ENCODE measurements at places on chromosomes 3 and 15. TPM values are rescaled to one million over a fixed set of nuclear protein-coding genes. Genes with fewer than 3 reads are reported as not detected.

DNA sequence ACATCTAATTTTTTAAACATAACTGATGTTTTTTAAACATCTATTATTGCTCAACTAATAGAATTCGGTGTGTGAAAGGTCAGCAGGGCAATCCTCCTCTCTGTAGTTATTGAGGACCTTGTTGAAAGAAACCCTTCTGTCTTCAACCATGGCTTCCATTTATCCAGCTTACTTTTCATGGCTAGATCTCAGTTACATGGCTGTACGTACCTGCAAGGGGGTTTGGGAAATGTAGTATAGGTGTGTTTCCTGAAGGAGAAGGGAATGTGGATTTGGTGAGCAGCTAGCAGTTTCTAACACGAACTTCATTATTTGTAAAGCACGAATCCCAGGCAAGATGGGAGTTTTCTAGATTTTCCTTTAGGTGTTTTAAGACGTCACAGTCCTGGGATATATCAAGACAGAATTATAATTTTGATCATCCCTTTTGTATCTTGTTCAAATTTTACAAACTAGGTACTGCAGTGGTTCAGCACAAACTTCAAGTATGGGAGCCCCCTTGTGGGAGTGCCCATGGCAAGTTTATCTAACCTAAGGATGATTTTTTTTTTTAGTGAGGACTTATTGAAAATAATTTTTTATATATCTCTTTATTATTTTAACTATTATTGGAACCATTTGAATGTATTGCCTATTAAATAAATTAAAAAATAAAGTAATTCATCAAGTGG, 41.6 kb downstream of the FBXL2 start:
- DNase-seq = no peak

- no peak for DNase-seq
Measured at GRCh38 chr3:18988614-18989229, 159.6 kb upstream of the KCNH8 start.

GRCh38 chr3:120506828-120507774, 56.3 kb upstream of the FSTL1 start:
- DNase-seq = no peak

DNA sequence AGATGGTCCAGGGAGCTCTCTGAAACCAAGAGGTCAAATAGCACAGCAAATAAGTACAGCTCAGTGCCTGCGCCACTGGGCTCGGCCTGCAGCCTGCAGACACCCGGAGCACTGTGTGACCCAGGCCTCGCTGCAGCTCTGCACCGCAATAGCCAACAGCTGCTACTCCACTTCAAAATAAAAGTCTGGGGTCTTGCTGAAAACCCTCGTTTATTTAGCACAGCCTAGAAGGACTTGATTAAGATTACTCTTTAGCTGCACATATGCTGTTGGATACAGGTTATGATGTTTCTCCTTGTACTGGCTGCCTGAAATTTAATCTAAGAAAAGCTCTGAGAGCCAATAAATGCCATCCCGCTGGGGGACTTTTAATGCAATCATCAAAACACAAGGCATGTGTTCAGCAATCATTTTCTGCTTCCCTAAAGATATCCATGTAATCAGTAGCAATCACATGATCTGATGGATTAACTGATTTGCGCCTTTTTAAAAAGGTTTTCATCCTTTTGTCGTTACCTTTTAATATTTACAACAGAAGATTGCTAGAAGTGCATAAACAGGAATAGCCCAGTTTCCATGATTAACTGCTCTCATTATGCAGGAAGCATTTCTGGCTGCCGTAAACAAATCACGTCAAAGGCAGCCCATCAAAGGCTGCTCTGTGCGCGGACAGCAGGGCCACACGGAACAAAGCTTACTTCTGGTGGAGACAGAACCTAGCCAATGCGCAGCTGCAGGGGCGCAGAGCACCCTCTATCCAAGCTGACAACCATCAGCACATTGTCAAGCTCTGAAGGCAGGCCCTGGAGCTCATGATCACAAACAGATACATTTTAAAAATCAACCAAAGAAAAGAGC, 58.8 kb downstream of the CLASP2 start:
- no peak for DNase-seq

- DNase-seq = no peak
Measured at GRCh38 chr3:106255870-106256248, 387.0 kb upstream of the CBLB start.

- DNase-seq = no peak
Measured at GRCh38 chr3:11769704-11770476, 76.8 kb downstream of the TAMM41 start.

Gene TNFAIP8L3
- total RNA-seq = 7.5 TPM

Gene IMP3
- 194 TPM for total RNA-seq

Gene CD276
- total RNA-seq = 23.2 TPM

Gene KNG1
- total RNA-seq = not detected

Gene PPP2R3A
- total RNA-seq = 6.8 TPM

Gene PLA2G4E
- 0.12 TPM for total RNA-seq

Gene CRYGS
- total RNA-seq = 3.1 TPM

Gene THAP10
- 0.48 TPM for total RNA-seq

Gene C2CD4A
- total RNA-seq = 0.60 TPM

Gene ALDH1L1
- total RNA-seq = 141 TPM
